ENCODE measurements at places on chromosomes 7 and 10.
A peak's percentile ranks its signal among the peaks of the same experiment; 100 is the strongest.

DNA sequence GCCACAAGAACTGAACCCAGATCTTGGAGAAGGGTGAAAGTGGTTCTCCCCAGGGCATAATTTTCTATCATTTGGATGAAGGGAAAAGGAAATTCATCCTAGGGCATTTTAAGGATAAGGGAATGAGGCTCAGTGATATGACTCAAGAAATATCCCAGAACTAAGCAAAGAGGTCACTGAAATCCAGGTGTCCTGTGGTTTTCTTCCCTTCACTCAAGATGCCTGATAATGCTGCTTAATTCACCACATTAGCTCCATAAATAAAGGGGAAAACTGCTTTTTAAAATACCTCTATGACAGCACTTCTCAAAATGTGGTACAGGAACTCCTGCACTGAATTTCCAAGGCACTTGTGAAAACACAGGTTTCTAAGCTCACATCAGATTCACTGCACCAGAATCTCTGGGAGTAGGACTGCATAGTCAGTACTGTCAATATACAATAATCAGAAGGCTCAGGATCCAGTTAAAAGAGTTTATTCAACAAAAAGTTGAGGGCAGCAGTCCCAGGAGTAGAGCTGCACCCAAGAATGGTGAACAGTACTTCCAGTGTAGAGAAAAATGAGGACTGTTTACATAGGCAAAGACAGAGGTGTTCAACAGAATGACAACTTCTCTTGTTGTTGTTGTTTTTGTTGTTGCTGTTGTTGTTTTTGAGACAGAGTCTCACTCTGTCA, 2.9 kb downstream of the IFIT3 start:
- DNase-seq = no peak

DNA sequence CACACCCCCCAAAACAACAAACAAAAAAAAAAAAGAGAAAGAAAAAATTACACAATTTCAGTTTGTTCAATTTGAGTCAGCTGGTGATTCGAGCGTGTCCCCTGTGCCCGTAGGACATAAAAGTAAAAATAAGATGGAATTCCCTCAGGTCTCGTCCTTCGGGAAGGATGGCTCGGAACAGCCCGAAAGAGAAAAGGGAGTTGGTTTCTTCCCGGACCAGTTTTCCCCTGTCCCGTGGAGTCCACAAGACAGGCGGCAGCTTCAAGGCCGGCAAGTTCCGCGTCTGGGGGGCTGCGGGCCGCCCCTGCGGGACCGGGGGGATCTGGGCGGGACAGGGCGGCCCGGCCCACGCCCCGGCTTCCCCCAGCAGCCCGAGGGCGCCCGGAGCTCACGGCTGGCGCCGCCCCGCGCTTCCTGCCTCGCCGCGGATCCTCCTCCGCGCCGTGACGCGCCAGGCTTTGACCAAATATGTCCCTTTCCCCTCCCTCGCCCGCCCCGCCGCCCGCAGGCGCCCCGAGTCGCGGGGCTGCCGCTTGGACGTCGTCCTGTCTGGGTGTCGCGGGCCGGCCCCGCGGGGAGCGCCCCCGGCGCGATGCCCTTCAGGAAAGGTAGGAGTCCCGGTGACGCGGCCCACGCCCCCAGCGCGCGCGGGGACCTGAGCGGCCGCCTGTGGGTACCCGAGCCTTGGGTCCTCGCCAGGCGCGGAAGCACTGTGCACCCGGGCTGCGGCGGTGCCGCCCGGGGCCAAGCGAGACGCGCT, 55.8 kb downstream of the RBM17 start:
- peak; percentile 73 for DNase-seq

DNA sequence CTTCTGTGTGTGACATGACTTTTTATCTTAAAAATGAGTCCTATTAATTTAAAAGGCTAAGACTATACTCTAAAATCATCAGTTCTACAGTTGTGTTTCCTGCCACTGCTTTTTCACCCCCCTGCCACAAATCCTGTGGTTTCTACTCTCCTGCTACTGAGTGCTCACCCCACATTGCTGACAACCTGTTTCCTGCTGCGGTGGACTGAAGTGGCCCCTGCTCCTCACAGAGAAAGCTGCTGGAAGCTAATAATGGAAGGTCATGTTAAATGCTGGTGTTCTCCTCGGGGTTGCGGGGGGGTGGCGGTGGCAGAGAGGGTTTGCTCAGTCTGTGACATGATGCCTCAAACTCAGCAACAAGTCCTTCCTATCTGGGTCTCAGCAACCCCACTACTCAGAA, 113.2 kb upstream of the INHBA start:
- DNase-seq = no peak

GRCh38 chr10:52639652-52640051, 132.9 kb downstream of the MBL2 start:
- DNase-seq = no peak

- DNase-seq = no peak
These were observed 67.1 kb upstream of the DNAAF5 start for GRCh38 chr7:659306-659847.

DNA sequence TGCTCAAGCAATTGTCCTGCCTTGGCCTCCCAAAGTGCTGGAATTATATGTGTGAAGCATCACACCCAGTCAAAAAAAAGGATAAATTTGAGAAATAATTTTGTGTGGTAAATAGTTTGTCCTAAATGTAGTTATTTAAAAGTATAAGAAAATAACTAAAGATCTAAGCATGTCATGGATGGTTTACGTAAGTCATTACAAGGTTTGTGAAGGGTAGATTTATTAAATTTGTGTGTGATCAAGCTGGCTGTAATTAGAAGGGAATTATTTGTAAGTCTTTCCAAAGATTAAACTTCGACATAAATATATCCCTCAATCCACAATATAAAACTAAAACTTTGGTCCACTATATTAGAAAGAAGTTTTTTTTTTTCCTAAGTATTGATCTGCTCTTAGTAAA, 28.6 kb downstream of the ORC5 start:
- DNase-seq = no peak

DNA sequence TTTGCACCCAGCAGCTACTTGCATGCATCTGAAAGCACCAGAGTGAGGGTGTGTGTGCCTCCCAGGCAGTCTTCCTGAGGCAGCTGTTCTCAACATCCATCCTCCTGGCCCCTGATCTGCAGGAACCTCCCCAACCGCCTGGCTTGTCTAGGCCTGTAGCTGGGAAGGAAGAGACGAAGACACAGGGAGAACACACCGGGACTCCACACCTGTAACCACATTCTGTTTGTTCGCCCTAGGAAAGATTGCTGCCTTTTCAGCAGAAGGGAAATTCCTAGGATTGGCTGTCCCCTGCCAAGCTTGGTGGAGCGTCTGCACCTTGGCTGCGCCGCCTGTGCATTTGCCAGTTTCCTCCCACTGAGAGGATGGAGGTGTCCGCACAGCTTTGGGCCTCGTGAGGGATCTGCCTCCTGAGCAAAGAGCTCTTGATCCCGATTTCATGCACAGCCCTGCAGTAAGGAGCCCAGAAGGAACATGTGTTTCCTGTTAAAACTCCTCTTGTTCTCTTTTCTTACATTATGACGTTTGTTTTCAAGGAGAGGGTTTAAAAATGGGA, 154.6 kb downstream of the TPST1 start:
- no peak for DNase-seq

DNA sequence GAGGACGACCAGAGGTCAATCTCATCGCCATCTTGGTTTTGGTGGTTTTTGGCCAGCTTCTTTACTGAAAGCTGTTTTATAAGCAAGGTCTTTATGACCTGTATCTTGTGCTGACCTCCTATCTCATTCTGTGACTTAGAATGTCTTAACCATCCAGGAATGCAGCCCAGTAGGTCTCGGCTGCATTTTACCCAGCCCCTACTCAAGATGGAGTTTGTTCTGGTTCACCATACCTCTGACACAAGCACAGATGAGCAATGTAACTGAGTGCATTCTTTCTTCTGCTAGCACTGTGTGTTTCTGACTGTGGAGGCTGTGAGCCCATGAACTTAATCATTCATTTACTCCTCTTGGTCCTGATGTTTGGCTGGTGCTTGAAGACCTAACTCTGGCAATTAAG, 794.5 kb upstream of the CELF2 start:
- DNase-seq = no peak

DNA sequence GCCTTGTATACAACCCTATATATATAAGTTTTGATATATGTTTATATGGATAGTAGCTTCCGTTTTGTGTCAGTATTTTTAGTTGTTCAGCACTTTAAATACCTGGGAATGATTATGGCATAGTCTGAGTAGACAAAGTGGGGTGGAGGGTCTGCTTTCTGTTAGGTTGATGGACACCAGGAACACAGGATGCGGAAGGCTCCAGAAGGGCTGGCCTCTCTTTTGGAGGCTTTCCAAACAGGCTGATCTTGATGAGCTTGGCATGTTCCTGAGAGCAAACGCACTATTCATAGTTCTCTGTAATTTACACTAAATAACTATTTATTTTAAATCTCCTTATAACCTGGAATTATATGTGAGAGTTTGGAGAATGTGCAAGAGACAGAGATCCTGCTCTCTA, 12.7 kb downstream of the AKR1E2 start:
- DNase-seq = no peak

GRCh38 chr7:68943786-68944185, 654.5 kb upstream of the AUTS2 start:
- DNase-seq = no peak

DNA sequence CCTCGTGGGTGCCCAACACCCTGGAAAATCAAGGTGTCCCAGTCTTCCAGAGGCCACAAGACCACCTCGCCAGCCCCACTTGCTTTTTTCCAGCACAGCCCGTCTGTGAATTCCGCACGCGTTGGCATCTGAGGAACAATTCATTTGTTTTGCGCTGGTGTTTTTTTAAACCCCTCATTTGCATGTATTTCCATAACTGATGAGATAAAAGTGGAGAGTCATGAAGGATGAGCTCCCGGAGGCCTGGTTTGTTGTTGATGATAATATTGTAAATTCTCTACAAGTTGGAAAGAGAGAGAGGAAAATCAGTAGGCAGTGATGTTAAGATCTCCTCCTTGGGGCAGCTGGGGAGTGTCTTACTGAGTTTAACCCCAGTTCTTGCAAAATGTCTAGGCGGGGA, 34.6 kb downstream of the SLC29A3 start:
- no peak for DNase-seq

DNA sequence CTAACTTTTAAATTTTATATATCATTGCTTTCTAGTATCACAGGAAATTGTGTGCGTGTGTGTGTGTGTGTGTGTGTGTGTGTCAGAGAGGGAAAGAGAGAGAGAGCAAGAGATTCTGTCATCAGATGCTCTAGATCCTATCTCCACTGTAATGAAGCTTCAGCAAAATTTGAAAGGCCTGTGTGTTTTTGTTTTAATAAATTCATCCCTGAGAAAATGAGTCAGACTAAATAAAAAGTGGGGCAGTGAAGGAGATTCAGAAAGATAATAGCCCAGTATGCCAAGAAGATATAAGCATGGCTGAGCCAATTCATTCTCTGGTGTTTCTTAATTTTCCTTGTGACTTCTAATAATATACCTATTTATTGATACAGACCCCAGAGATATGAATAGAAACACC, 184.2 kb upstream of the TMEM196 start:
- DNase-seq = no peak

GRCh38 chr7:33750177-33750576, 155.2 kb upstream of the BMPER start:
- DNase-seq = no peak

DNA sequence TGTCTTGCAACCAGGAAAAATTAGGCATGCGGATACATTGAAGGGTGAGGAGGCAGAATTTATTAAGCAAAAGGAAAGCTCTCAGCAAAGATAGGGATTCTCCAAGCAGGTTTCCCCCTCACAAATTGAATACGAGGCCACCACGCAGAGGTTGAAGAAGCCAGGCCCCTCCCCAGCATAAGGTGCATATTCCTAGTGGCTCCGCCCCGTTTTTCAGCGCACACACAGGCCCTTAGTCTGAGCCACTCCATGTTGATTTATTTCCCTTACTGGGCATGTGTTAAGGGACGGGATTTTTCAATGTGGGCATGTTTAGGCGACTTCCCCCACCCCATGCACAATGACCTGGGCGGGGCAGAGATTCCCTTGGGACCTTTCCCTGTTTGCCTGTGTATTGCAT, 24.9 kb downstream of the PPP2R2D start:
- no peak for DNase-seq

DNA sequence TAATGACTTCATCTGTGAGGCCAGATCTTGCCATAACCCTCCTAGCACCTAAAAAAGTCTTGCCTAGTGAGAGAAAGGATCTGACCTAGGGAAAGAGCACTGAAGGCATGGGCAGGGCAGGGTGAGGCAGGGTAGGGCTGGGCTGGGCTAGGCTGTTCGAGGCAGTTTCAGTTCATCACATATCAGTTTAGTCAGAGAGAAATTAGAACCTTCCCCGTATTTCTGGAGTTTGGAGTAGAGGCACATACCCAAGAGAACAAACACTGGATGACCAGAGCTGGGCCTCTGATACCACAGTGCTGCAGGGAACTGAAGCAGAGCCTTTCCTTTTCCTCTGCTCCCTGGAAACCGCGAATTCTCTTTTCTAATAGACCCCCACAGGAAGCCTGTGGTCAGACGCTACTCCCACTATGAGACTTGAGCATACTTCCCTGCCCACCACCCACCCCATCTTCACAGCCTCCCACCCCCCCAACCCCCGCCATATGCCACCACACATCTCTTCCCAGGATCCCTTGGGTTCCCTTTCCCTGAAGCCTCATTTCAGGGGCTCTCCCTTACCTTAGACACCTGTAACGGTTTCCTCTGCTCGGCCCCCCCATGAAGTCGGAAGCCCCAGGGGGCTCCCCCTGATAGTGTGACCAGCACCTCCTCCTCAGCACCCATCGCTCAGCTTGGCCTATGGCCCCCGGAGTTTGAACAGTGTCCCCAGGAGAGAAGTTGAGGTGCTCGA, 406 bp downstream of the SYNPO2L start:
- DNase-seq = no peak

- no peak for DNase-seq
These were observed 14.2 kb downstream of the DUSP5 start for GRCh38 chr10:110511734-110512449.

- DNase-seq = no peak
These were observed 104.3 kb upstream of the CAV2 start for GRCh38 chr7:116395141-116395791.

DNA sequence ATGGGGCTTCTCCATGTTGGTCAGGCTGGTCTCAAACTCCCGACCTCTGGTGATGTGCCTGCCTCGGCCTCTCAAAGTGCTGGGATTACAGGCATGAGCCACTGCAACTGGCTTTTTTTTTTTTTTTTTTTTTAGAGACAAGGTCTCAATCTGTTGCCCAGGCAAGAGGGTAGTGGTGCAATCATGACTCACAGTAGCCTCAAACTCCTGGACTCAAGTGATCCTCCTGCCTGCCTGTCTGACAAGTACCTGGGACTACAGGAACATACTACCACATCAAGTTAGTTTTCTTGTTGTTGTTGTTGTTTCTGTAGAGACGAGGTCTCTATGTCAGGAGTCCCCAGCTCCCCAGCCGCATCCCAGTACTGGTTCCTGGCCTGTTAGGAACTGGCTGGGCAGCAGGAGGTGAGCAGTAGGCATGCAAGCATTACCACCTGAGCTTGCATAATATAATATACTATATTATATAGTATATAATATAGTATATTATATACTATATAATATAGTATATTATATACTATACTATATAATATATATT, 55.7 kb downstream of the TPK1 start:
- DNase-seq = no peak

DNA sequence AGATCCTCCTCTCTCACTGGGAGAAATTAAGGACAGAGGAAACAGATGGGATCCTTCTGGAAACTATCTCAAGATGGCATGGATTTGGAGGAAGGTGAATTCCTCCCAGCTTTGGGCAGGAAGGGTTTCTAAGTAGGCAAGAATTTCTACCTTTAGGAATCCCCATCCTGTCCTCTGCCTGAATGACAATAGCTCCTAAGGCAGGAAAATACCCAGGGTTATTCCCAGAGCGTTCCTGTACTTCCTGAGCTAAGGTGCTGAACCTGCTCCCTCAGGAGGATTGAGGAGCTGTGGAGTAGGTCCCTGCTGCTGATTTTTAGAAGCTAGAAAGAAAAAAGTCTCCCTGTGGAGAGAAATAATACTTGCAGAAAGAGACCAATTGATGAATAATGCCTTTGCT, 568 bp downstream of the MGAM2 start:
- no peak for DNase-seq

Measured in stimulated activated CD8-positive, alpha-beta memory T cell treated with anti-CD3 and anti-CD28 coated beads, Interleukin-7, amount 100 ng/mL, for 1 hour (primary cell).